Endodermal cell (in vitro differentiated cells): ENCODE measurements at places on chromosomes 4 and X.

DNA sequence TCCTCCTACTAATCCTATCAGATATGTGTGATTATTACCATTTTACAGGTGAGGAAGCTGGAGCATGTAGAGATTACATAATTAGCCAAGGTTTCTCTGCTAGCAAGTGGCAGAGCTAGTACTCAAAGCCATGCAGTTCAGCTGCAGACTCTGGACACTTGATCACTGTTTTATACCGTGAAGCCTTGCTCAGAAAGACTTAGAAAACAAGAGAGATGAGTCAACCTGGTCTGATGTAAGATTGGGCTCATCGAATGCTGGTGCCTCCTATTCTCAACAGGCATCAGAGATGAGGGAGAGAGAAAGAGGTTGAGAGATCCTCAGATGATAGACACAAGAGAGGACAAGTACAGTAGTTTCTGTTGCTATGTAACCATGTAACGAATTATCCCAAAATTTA lies 19.0 kb upstream of the PDE5A start:
- DNase-seq: no peak

DNA sequence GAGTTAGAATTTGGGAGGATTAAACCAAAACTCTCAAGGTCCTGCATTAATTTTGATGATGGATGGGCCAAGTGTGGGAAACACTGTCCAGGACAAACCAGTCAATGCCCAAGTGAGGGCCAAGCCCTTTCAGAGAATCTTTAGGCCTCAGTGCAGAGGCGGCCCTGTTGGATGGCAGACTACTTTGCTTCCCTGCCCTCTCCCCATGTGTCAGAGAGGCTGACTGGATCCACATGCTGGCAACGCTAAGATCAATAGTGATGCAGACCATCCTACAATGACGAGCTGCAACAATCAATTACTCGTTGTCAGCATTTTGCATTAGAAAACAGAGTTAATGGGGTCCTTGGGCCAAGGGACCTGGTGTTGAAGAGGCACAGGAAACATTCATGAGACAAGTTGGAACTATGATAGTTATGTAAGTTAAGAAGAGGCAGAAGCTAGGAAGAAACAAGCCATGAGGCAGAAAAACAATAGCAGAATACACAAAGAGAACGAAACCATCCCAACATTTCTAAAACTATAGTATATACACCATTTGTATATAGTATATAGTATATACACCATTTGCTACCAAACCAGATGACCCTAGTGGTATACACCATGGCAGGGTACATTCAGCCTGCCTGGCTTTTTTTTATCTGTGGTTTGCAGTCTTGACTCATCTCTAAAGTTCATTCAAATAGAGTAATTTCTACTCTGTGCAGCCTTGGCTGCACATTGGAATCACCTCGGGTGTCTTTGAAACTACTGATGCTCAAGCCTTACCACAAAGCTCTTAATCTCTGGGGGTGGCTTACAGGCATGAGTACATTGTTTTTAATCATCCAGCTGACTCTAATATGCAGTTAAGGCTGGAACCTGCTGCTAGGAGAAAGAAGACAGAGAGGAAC lies 147.7 kb upstream of the GYPA start:
- no peak for DNase-seq

DNA sequence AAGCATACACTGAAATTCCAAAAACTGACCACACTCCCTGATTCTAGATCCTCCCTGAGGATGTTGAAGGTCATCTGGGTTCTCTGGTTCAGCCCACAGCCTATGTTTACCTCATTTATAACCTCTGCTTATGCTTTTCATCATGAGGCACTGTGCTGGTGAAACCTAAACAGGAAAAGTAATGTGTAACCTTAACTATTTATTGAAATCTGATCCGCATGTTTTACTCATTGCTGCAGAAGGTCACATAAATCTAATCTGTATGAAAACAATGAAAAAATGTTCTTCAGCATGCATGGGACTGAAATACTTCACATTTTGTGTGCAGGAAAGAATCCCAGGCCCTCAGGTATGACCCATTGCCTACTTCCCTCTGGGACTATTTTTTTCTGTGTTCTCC lies 30.3 kb downstream of the UCHL1 start:
- no peak for DNase-seq

DNA sequence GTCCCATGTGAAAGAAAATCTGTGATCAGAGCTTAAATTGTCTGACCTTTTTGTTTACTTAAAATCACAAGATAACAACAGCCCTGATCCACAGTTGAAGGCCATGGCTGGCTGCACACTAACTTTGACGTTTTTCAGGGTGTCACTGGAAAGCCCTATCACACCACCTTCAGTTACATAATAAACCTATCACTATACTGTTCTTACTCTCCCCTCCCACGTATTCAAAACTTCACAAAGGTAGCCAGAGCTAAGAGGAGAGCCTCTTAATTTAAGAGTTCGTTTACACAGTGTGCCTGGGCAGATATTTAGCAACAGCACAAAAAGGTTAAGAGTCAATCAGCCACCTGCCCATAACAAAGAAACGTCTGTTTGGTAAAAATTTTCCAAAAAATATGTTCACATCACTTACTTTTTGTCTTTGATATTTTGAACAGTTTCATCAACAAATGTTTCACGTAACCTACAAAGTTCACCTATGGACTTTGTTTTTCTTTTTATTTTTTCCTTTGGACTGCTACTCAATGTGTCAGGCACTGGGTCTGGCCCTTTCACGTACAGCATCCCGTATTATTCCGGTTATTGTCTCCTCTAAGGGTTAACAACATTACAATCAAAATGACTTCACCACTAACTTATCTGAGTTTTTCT lies 25.0 kb downstream of the RFC1 start:
- no peak for DNase-seq

DNA sequence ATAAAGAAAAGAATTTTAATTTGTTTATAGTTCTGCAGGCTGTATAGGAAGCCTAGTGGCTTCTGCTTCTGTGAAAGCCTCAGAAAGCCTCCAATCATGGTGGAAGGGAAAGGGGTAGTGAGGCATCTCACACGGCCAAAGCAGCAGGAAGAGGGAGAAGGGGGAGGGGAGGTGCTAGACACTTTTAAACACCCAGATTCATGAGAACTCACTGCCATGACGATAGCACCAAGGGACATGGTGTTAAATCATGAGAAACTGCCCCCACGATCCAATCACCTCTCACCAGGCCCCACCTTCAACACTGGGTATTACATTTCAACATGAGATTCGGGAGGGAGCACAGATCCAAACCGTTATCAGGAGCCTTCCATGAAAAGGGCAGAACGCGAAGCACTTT lies 18.1 kb downstream of the SMIM31 start:
- no peak for DNase-seq

DNA sequence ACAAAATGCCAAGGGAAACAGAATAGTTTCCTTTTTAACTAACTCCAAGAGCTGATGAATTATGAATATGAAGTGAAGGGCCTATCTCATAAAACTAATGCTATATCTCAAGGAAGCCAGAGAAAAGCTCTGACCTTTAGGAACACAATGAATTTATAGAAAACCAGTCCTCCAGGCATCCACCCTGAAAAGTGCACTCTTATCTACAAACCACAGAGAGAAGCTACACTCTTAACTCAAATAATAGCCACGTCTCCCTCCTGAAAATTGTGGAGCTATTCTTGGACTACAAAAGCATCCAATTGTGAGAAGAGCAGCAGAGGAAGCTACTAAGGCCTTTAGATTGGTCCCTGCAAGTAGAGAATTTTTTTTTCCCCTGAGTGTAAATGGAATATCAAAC lies 253.9 kb downstream of the IL15 start:
- DNase-seq: no peak

GRCh38 chrX:66675541-66675940 lies 36.7 kb upstream of the EDA2R start:
- DNase-seq: no peak

DNA sequence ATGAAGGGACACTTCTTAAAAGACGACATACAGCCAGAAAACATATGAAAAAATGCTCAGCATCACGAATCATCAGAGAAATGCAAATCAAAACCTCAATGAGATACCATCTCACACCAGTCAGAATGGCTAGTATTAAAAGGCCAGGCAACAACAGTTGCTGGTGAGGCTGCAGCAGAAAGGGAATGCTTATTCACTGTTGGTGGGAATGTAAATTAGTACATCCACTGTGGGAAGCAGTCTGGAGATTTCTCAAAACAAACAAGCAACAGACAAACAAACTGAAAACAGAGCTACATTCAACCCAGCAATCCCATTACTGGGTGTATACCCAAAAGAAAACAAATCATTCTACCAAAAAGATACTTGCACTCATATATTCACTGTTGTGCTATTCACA lies 197.9 kb downstream of the EVC2 start:
- no peak for DNase-seq

DNA sequence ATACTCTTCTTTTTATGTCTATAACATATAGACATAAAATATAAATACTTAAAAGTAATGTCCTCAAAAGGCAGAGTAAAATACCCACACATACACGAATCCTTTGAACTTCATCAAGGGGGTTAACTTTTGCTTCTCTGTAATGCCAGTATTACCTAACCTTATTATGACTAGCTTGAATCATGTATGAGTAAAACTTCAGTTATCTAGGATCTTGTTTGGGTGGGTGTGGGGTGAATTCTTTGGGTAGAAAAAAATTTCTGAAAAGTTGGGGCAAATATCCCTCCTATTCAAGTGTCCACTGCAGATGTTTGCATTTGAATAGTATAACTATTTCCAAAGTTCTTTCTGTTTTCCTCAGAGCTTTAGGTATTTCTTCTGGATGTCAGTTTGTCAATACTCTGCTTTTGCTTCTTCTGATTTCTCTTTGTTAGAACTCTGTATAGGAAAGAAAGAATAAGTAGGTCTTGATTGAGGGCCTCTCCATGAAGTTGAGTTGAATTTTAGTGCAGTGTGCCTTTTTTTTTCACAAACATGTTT lies 173.8 kb downstream of the ADGRL3 start:
- no peak for DNase-seq

GRCh38 chrX:49102190-49102589 lies 21.3 kb downstream of the GPKOW start:
- DNase-seq: no peak

- DNase-seq: no peak
These were observed 33.9 kb upstream of the STIM2 start for GRCh38 chr4:26826721-26827120.

- DNase-seq: no peak
These were observed 28.7 kb downstream of the PDLIM5 start for GRCh38 chr4:94480362-94480951.

DNA sequence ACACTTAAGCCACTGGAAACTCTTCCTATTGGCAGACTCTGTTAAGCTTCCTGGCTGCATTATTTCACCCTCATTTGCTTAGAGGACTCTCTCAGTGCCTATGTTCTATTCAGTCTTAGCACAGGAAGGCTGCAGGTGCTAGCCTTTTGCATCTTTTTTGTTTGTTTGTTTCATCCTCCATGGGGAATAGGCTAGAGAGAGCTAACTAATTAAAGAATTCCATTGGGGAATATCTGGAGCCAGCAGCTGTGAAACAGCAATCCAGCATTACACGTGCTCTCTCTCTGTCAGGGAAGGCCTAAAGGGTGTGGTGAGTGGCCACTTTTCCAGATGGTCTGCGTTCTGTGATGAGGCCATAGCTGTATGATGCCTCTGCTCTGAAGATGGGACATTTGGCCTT lies 633.6 kb downstream of the SPRY1 start:
- no peak for DNase-seq
